Endothelial cell of umbilical vein (primary cell): ENCODE measurements at places on chromosomes 5 and 9.

GRCh38 chr5:16372493-16372892, 93.1 kb downstream of the ZNF622 start:
- DNase-seq, result no peak

DNA sequence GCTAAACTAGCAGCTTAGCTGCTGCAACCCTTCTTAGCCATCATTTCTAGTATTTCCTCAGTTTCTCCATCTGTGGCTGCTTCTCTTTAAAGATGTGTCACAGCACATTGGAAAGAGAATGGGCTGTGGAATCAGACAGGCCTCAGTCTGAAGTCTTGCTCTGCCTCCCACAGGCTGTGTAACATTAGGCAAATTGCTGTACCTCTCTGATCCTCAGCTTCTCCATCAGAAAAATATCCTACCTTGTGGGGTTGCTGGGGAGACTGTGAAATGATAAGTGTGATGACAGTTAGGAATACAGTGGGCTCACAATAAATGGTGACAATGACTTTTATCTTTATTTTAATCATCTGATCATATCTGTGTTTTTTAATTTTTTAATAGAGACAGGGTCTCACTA, 17.5 kb upstream of the TRIM14 start:
- DNase-seq, result no peak

DNA sequence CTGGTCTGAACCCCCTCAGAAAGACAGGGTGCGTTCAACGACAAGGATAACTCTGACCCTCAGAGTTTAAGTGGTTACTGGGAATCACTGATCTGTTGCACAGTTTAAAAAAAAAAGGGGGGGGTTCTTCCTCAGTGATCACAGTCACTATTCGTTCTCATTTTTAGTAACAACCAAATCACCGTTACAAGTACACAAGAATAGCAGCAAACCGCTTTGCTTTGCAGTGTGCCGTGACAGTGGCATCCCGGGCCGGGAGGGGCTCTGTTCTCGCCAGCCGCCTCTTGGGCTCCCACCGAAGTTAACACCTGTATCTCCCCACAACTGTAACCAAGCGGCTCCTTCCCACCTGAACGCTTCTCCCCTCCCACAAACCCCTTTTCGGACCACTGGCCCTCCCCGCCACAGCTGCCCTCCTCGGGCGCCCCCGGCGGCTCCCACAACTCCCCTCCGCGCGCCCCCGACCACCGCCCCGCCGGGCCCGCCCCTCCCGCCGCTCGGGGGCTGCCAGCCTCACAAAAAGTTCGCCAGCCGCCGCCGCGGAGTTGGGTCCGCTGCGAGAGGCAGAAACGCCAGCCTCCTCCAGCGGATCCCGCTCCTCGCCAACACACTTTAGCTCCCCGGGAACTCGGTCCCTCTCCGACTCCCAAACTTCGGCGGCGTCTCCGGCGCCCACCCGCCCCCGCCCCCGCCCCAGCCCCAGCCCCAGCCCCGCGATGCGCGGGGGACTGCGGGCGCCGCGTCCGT, 1.2 kb downstream of the SSBP2 start:
- DNase-seq, result peak; percentile 14

- DNase-seq, result no peak
These were observed 145.5 kb upstream of the PCA3 start for GRCh38 chr9:76618762-76619161.

DNA sequence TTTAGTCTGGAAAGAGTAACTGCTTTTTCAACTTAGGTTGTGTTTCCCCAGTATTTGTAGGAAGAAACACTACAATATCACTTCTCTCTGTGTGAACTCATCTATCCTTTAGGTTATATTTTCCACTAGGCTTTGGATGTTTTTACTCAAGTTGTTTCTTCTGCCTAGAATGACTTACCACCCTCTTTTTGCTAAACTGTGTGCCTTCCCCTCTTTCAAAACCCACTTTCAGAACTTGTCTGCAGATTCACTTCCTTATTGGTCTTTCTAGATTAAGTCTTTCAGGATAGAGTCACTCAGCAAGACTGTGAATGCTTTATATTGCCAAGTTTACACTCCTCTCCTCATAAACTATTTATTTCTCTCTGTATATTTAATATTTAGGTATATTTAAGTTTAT, 14.2 kb upstream of the CAST start:
- DNase-seq, result no peak

GRCh38 chr5:115413651-115414050, 117.2 kb upstream of the CCDC112 start:
- DNase-seq, result no peak

DNA sequence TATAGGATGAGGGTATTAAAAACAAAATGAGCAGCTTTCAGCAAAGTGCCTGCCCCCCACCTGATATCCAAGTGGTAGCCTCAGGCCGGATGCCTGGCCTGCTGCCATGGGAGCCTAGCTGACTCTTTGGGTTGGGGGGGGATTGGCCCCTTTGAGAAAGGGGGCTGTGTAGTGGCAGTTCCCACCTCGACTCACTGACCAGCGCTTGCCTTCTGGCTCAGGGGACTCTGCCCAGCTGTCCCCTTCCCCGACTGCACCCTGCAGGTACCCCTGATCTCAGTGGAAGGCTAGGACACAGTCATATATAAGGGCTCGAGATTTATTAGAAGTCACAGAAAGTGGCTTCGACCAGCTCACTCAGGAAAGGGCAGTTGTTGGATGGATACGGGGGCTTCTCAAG, 1.5 kb upstream of the NEUROG1 start:
- DNase-seq, result no peak

DNA sequence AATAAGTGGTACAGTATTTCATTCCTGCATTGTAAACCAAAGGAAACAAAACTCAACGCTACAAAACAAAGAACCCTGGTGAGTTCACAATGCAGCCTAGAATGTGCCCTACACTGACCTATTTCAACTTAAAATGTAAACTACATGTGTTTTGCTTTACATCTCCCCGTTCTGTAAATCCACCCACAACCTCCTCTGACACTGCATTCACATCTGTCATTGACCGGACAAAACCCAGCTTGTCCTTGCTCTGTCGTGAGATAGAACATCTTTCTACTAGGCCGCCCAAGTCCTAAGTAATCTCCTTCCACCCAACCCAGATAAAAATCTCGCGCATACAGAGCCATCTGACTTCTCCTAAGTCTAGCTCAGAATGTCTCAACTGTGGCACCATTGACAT, 6.1 kb upstream of the VLDLR start:
- no peak for DNase-seq

GRCh38 chr5:6736106-6736505, 22.9 kb downstream of the TENT4A start:
- no peak for DNase-seq

DNA sequence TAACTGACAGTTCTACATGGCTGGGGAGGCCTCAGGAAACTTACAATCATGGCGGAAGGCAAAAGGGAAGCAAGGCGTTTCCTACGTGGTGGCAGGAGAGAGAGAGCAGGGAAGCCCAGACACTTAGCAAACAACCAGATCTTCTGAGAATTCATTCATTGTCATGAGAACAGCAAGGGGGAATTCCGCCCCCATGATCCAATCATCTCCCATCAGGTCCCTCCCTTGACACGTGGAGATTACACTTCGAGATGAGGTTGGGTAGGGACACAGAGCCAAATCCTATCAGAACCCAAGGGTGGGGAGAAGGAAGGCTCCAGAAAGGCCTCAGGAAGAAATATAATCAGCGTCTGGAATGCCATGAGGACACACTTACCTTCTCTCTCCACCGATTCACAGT, 34.3 kb downstream of the KIF4B start:
- no peak for DNase-seq

GRCh38 chr9:124001458-124001799, 10.1 kb upstream of the LHX2 start:
- no peak for DNase-seq

- no peak for DNase-seq
These were observed 472.9 kb upstream of the FTMT start for GRCh38 chr5:121378559-121379359.

DNA sequence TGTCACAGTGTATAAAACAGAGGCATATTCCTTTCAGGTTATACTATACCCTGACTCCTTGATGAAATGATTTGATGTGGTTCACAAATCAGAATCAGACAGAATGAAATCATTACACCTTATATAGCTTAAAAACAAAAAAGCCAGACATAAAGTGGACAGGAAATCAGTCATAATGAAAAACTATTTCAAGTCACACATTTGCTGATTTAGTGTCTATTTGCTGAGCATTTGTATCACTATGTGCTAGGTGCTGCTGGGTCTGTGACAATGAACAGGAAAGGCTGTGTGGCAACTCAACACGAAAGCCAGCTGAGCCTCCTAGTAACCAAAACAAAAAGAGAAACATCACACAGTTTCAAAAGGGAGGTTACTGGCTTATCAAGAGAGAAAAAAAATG, 194.0 kb downstream of the EFNA5 start:
- peak; percentile 94 for DNase-seq

DNA sequence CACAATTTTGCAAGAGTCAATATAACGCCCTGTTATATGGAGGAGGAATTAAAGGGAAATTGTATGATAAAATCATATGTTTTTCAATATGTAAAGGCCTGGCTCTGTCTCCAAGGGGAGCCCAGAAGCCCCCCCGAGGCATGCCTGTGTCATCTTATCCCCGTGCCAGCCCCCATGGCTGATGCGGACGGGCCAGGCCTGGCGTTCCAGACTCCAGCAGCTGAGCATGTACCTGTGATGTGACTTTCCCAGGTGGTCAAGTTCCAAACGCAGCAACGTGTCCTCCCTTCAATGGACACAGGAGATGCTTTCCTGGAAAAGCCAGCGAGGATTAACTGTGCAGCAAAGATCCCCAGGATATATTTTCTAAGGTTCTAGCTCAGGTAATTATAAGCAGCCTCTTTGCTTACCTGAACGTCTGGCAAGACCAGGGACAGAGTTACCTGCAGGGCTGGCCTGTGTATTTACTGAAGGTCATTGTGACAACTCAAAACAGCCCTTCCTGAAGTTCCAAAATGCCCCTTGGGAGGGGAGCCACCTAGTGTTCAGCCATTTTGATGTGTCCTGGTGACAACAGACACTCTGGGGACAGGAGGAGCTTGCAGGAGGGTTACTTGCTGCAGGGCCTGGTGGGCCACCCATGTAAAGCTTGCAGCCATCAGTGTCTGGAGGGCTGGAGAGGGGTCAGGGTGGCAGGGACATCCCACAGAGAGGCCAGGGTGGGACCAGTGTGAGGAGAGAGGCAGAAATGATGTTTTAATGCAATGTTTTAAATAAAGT, 53.3 kb upstream of the RNU6ATAC start:
- no peak for DNase-seq

DNA sequence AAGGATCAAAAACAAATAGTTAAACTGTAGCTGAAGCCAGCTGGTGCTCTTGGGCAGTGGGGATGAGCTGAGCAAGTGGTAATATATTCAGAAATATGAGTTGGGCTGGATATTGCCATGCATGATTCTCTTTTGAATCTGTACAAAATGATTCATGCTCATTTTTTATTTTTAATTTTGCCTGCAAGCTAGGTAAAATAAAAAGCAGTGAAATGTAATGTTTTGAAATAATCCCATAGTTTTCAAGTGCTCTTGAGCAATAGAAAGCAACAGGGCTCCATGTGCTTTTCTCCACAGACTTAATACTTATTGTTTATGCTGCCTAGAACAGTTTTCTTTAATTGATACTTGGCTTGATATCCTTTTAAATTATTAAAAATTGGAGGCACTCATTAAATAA, 489.3 kb downstream of the TLE4 start:
- no peak for DNase-seq

DNA sequence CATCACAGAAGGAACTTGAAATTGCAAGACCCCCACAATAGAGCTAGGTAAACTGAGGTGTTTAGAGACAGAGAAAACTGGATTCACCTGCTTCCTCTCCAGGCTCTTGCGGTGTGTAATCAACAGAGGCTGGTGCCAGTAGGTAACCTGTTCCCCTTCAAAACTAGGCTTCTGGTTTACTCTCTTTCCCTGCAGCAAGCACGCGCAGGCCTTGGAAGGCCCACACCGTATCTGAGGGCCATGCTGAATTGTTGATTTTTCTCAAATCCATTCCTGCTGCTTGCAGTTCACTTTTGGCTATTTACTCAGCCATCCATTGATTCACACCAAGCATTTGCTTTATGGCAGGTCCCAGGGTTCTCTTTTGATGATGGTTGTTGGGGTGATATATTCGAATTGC, 667 bp upstream of the FRRS1L start:
- no peak for DNase-seq
